Activated CD4-positive, alpha-beta T cell treated with anti-CD3 and anti-CD28 coated beads for 4 hours (primary cell): ENCODE measurements at places on chromosomes 6 and 20.

- DNase-seq = no peak
Observed at GRCh38 chr6:139080255-139080920, 51.8 kb downstream of the ABRACL start.

GRCh38 chr6:37966801-37967200 lies 147.3 kb downstream of the ZFAND3 start:
- DNase-seq = no peak

GRCh38 chr20:58447511-58448391 lies 58.7 kb downstream of the VAPB start:
- peak; percentile 47 for DNase-seq

- no peak for DNase-seq
Observed at GRCh38 chr6:33654831-33655554, 33.9 kb downstream of the ITPR3 start.

DNA sequence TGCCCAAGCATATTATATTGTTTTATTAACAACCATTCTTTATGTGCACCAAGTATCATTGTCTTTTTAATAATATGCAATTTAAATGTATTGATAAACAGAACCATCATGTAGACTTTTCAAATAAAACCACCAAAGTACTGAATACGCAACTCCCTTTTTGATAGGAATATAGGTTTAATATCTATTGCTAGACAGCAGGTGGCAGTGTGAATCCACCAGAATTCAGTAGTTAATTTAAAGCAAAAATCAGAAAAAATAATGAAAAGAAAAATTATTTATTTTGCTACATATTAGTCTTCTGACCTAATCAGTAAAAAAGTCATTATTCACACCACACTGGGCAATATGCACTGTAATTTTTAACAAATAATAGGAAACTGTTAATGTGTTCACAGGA lies 143.7 kb downstream of the KLHL32 start:
- no peak for DNase-seq

DNA sequence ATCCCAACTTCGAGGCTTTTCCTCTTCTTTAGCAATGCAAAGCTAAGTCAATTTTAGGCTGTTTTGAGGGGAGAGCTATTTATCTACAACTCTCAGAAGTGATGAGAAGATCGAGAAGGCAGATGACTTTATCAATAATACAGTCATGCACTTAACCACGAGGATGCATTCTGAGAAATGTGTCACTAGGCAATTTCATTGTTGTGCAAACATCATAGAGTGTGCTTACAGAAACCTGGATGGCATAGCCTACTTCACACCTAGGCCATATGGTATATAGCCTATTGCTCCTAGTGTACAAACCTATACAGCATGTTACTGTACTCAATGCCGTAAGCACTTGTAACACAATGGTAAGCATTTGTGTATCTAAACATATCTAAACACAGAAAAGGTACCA lies 66.6 kb downstream of the PRND start:
- no peak for DNase-seq

- DNase-seq = no peak
Observed at GRCh38 chr20:48558906-48559305, 268.9 kb downstream of the PREX1 start.

- DNase-seq = no peak
Observed at GRCh38 chr6:52499026-52499425, 77.8 kb downstream of the TRAM2 start.

GRCh38 chr6:25105070-25105925 lies 169.5 kb upstream of the RIPOR2 start:
- no peak for DNase-seq

DNA sequence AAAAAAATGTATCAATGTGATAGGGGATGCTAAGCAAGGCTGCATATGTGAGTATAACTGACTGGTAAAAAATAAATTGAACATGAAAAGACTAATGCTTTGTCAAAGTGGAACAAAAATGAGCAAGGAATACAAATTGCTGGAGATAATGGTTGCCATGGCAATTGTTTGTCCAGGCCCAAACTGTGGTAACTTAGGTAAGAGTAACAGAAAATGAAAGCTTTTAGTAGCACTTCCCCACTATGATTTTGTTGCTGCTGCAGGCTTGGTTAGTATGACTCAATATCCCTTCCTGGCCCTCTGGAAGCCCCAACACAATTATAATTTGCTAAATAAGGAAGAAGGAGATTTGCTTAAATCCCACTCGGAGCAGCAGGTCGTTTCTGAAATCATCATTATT lies 577.1 kb downstream of the DOK5 start:
- no peak for DNase-seq

DNA sequence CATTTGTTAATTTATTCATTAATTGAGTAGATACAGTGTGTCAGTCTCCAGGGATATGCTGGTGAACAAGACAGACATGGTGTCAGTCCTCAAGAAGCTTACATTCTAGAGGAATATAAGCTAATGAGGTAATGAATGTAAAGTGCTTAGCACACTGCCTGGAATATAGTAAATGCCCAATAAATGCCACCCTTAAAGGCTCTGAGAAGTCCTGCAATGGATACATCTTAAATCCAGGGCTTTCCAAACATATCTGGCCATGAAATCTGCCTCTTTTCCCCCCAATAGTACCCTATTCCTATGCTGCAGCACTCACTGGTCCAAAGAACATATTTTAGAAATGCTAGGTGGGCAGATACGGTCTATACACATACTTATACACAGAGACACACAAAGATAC lies 49.2 kb upstream of the CTNNBL1 start:
- no peak for DNase-seq

GRCh38 chr6:30681766-30682142 lies 4.7 kb downstream of the PPP1R18 start:
- no peak for DNase-seq

- no peak for DNase-seq
Observed at GRCh38 chr20:46559001-46559400, 8.5 kb upstream of the OCSTAMP start.

- no peak for DNase-seq
Observed at GRCh38 chr6:52929321-52930164, 20.0 kb upstream of the GSTA3 start.

DNA sequence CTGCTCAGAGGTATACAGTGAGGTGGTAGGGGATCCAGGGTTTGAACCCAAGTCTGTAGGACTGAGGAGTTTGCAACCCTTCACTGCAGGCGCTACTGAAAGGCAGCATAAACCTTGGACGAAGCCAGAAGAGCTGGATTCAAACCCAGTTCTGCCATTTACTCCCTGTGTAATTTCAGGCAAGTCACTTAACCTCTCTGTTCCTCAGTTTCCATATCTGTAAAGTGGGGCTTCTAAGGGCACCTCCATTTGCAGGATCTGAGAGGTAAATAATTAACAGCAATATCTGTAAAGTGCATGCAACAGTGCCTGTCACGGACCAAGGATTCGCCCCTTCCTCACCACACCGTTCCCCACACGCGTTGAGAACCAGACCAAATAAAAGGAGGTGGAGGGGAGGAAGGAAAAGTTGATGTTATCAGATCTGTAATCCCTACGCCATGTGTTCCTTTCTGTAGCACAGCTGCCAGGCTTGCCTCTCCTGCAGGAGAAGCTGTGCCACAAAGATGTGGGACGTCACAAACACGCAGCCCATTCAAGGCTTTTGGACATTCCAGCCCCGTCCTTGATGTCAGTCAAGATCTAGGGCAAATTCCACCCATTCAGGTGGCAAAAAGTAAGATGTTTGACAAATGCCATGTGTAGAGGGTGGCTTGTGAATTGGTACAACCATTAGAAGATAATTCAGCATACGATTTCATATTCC lies 9.8 kb downstream of the RIPOR3 start:
- DNase-seq = no peak

GRCh38 chr6:45801471-45802289 lies 214.0 kb downstream of the CLIC5 start:
- no peak for DNase-seq

GRCh38 chr6:150202934-150203333 lies 60.1 kb downstream of the PPP1R14C start:
- DNase-seq = no peak

DNA sequence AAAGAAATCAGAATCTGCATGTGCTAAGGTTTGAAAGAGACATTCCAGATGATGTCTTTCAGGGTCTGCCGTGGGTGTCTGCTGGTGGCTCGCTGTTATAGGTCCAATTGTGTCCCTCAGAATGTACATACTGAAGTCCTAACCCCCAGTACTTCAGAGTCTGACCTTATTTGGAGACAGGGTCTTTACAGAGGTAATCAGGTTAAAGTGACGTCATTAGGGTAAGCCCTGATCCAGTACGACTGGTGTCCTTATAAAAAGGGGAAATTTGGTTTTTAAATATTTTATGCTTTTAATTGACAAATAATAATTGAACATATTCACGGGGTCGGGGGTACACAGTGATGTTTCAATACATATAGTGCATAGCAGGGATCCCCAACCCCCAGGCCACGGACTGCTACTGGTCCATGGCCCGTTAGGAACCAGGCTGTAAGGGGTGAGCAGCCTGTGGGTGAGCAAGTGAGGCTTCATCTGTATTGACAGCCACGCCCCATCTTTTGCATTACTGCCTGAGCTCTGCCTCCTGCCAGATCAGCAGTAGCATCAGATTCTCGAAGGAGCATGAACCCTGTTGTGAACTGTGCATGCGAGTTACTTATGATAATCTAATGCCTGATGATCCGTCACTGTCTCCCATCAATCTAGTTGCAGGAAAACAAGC lies 33.2 kb upstream of the SLC22A23 start:
- no peak for DNase-seq

DNA sequence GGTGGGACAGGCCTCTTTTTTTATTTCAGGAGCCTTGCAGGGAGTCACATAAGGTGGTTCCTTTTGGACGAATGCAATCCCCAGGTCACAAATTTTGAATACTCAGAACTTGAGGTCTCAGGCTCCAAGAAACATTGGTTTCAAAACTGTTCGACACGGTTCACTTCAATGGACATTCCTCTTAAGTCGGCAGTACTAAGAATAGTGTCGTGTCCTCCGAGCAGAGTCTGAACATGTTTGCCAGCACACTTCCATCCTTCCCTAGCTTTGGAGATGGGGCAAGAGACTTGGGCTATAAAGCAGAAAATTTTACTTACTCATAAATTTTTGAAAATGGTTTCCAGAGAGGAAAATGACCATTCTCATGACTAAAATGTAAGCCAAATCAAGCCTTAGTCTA lies 265.4 kb downstream of the THBS2 start:
- DNase-seq = no peak

DNA sequence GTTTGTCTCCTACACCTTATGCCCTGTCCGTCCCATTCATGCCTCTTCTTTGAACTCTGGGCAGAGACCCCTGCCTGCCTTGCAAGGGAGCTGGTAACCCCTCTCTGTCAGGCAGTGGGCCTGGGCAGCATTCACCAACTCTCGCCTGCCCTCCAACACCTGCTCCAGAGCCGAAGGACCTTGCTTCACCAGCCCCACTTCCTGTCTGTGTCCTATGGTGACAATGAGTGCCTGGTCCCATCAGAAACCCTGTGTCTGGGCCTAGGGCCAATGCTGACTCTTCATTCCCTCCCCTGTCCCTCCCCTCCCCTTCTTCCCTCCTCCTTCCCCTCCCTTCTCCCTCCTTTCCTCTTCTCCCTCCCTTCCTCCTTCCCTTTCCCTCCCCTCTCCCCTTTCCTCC lies 22.8 kb upstream of the PCMTD2 start:
- DNase-seq = no peak

DNA sequence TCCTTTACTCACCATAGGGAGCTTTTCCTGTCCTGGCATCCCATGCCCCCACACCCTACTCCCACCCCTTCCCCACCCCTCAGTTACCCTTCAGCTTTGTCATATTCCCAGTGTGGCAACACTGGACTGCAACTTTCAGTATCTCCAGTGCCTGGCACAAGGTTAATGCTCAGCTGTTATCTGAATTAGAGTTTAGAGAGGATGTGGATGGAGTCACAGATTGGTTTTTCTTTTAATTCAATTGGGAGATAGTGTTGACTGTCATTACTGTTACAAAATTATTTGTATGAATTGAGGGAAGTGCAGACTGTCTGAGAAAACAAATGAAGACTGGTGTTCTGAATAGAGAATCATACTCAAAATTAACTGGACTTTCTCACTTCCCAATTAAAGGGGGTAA lies 89.9 kb downstream of the TULP4 start:
- DNase-seq = no peak
